Activated CD4-positive, alpha-beta T cell treated with anti-CD3 and anti-CD28 coated beads for 36 hours (primary cell): ENCODE measurements at places on chromosomes 12 and 14.
A peak's percentile ranks its signal among the peaks of the same experiment; 100 is the strongest.

GRCh38 chr14:106051796-106052195, 525.4 kb downstream of the TMEM121 start:
- peak; percentile 38 for DNase-seq

DNA sequence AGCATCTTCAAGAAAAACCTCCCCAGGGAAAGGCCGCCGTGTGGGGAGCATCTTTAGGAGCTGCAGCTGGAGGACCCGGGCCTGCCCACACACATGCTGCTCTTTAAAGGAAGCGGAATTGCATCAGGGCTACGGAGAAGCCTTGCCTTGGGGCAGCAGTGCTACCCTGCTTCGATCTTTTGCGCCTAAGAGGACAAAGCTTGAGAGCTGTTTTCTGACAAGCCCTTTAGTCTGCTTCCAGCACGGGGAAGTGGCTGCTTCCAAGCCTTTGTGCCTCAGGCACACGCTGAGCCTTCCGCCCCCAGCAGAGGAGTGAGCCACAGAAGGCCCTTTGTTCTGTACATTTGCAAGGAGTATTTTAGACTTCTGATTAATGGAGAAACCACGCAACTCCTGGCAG, 31.5 kb downstream of the COA8 start:
- DNase-seq, result no peak

DNA sequence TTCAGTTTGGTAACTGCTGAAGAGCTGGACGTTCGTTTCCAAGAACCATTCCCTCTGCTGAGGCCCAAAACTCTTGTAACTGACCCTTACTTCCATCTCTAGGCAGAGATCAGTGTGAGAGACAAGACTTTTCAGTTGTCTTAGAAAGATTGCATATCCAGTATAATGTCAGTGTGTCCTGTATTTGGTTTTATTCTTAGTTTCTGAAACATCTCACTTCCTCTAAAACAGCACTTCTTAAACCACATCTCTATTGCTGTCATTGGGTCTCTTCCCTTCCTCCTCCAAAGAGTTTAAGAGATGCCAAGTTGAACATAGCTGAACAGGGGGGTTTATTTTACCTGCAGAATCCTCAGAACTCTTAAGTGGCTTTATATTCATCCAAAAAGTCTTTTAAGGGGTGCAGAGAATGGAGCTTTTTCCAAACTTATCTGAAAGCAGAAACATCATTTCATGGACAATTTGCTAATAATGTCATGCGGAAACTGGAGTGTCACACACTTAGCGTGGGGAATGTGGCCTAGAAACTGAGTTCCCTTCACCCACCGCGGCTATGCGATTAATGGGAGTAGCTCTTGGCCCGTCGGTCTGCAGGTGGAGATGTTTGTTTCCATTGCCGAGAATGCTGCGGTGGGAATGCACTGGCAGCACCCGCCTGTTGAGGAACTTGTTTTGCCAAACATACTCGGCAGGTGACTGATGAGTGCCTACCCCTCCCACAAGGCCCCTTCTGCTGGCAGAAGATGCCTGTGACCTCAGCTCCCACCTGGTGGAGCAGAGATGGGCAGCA, 148.2 kb downstream of the ADGRD1 start:
- no peak for DNase-seq

DNA sequence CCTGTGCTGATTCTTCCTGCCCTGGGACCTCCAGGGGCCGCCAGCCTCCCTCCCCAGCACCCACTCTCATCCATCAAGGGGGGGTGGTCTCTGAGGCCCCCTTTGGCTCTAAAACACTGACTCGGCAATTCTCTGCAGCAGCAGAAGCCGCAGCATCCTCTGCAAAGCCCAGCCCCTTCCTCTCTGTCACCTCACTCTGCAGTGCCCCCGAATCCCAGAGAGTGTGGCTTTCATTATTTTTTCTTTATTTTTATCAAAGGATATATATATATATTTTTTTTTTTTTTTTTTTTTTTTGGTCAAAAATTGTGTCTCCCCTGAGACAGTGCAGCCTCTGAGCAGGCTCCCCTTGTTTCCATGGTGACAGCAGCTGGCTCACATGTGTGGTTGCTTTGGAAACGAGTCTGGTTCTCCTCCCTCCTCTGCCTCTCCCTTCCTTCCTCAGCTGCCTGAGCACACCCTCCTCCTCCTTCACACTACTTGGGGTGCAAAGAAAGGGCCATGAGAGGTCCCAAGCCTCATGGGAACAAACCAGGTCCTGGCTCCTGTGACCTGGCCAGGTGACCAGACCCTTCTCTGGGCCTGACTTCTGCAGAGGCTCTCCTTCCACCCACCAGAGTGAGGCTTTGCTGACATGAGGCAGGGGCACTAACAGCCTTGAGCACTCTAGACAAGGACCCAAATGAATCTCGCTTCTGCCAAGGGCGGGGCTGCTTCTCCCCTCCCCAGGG, 100.5 kb downstream of the LRRC74A start:
- peak; percentile 76 for DNase-seq

DNA sequence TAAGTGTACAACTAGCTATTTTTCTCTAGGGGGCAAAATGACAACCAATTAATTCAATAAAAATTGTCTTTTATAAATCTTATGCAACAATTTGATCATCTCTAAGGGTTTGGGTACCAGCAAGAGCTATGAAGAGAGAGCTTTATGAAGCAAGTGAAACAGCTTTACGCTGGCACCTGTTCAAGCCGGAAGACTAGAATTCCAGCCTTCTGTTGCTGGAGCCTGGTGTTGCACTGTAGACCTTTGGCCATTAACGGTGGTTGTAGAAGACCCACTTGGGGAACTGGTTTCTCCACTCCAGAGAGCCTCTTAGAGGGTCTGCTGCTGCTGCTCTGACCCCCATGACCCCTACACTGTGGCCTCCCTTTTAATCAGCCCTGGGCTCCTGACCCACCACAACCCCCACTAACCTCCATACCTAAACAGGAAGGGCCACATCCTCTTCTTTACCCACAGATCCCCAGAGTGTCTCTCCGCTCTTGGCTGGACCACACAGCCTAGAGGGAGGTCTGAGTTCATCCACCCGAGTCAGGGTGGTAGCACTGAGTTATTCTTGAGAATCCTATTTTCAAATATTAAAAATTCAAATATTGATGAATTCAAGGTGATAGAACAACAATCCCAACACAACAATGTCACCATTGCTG, 54.6 kb upstream of the STON2 start:
- no peak for DNase-seq

- no peak for DNase-seq
These were observed 62.0 kb upstream of the LMNTD1 start for GRCh38 chr12:25615119-25615518.

DNA sequence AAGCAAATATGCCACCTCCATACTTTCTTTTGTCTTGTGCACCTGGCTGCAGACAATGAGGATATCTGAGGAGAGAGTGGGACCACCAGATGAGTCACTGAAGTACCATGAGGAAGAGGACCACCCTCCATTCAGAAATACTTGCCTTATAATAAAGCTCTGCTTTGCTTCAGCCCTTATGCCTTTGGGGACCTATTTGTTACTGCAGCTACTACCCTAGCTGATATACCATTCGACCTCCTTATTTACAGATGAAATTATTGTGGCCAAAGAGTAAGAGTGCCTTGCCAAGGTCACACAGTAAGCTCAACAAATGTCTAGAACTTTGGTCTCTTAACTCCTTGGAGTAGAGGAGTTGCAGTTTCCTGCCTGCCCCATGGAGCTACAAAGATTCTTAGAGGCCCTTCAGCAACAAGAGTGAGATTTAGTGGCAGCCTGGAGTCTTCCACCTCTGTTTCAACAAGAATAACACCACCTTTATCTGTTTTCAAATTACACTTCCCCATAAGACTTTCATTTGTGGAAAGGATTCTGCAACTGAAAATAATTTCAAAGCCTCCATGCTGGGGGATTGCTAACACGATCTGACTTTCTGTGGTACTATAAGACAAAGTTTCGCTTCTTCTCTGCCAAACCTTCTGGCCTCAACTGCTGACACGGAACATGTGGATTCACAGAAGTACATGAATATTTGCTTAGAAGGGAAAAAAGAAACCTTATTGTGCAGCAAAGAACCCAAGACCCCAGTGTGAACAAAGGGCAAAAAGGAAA, 3.6 kb downstream of the CMKLR1 start:
- DNase-seq, result no peak

GRCh38 chr14:72715215-72715849, 178.6 kb downstream of the DPF3 start:
- DNase-seq, result no peak

- no peak for DNase-seq
These were observed 46.1 kb downstream of the MDM2 start for GRCh38 chr12:68854078-68854468.

DNA sequence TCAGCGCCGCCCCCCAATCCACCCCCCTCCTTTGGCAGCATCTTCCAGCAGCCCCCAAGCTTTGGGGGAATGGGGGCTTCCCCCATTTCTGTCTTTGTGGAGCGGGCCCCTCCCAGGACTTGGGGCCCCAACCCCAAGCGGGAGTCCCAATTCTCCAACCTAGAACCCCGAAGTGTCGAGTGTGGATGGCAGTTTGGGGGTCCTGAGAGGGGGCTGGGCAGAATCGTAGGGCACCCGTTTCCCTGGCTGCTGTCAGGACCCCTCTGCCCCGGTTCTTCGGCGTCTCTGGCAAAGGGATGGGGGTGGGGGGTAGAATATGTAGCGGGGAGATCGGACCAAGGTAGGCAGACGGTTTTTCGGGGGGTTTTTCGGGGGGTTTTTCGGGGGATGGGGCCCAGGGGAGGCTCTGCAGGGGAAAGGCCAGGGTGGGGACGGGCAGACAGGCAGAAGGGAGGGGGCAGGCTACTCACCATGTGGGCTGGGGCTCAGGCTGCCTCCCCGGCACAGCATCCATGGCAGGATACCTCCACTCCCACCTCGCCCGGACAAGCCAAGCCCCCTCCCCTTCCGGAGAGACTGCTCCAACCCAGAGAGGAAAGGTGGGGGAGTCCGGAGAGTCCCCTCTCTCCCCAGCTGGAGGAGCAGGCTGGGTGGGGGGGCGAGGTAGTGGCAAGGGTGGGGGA, 739 bp downstream of the JPH4 start:
- DNase-seq, result no peak
